ENCODE measurements at places on chromosomes 2 and 18.

DNA sequence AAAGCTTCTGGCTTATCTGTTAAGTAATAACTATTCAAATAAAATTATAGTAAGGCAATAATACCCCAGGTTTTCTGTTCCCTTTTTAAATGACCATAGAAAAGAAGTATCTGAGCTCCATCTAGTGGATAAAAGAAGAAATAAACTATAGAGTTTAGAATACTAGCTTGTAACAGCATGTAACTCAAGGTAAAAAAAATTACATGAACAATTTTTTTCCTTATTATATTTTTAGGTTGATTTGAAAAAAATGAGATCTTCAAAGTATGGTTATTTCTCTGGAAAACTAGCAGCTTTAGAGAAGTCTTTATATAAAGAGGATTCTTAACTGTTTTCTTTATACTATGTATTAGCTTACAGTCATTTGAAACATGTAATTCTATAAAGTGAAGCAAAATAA, 58.1 kb downstream of the NCKAP1 start:
- DNase-seq = peak; percentile 19

DNA sequence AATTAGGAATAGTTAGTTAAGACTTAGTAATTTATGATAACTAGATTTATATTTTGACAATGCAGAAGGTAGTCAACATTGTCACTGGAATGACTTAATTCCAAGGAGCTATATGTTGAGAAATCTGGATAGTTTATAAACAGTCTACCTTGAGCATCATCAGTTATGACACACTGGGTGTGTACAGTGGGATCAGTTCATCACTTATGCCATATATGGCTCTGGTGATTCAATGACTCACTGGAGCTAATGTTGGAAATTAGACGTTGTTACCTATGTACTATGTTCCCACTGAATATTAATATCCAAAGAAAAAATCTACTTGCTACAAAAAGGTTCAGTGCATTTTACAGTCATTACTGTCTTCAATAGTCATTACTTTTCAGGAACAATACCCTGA, 34.0 kb upstream of the ITPRID2 start:
- no peak for DNase-seq

- DNase-seq = no peak
Observed at GRCh38 chr2:38317725-38318124, 59.3 kb downstream of the ATL2 start.

DNA sequence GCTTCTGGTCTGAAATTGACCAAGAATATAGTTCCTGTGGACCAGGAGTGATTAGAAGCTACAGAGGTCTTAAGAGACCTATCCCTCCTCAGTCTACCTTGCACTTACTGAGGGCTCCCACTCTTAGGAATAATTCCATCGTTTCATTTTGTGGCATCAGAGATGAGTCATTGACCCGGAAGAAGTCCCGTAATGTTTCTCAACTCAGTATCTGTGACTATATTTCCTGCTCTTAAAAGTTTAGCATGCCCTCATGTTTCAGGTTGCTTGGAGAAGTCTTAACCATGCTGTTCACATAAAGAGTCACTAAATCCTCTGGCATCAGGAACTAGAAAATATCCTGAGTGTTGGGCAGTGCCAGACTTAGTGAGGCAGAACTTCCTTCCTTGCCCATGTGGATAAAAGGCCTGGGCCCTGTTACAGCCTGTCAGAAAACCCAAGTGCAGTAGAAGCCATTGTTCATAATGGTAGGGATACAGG, at the start of gene IL36A:
IL36A (plus strand) TSS at position 430 of the 480 bp plus-strand sequence. CDS start 413 bp downstream, outside the sequence.
- DNase-seq = no peak

DNA sequence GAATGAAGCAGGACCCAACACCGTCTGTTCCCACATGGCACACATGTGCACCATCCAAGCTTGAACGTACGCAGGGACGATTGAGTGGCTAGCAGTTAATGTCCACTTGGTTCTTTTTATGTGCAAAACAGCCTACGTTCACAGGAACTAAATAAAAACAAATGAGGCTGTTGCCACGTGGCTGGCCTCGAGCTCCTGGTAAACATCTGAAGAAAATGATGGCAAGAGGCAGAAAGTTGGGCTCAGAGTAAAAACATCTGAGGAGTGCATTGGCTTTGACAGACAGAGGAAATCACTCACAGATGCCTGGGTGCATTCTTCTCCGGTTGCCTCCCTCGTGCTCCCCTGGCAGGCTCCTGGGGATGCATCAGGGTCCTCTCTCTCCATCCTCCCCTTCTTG, 177.9 kb downstream of the NRP2 start:
- DNase-seq = no peak

DNA sequence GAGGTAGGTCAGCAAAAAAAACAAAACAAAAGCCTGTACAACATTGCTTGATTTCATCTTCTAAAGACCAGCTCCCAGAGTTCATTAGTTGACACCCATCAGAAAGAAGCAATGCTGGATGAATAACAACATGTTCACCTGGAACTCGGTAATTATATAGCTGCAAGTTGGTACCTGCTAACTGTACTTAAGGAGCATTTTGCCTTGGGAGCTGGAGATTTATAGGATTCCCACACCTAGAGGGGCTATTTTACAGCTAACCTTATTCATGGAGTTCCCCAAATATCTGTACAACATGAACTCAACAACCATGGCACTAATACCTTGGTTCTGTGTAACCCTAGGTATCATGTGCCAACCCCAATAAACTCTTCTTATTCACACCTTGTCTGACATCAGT, 281.1 kb upstream of the NCKAP5 start:
- DNase-seq = no peak

DNA sequence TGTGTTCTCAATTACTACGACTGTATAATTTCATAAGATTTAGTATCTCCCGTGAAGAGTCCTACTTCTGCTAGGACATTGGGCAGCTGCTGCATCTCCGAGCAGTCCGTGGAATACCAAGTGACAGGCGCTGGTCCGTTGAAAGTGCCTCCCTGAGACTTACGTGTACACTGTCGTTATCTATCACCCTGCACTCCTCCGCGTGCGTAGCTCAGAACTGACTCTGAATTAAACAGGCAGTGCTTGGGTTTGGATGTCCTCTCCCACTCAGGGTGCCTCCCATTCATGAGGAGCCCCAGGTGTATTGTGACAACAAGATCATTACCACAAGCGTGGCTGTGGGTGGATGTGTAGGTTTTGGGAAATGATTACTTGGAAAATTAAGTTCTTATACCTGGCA, 148.4 kb downstream of the SH3RF3 start:
- DNase-seq = no peak

DNA sequence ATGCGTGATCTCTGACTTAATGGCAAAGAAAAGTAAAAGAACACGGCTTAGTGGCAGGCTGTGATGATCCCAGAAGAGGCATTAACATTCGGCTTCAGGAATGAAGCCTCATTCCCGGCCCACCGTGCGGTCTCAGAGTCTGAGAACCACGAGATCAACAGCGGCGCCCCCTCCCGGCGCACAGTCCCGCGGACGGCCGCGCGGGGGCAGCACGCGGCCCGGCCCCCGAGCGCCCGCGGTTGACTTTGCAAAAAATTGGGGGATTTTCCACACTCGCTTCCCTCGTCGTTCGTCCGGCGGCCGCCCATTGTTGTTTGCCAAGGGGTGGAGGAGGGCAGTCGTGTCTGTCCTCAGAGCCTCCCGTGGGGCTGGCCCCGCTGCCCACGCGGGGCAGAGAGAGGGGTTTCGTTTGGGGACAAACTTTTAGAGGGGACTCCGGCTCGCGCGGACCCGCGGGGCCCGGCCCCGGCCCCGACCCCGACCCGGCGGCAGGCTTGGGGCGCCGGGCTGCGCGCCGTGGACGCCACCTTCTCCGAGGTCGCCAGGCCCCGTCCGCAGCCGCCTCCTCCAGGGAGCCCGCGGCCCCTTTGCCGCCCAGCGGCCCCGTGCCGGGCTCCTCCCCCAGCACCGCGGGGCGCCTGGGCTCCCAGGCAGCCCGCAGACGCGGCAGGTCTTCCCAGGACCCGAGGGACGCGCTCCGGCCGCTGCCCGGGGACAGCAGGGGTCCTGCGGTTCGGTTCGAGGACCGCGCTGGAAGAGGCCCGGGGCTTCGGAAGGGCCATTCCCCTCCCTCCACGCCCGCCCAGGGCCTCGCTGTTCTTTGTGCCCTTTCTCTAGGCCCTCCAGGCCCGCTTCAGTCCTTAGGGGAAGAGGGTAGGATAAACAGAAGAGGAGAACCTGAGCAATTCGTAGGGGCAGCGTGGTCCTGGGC, 3.4 kb upstream of the HS6ST1 start:
- DNase-seq = peak; percentile 75

DNA sequence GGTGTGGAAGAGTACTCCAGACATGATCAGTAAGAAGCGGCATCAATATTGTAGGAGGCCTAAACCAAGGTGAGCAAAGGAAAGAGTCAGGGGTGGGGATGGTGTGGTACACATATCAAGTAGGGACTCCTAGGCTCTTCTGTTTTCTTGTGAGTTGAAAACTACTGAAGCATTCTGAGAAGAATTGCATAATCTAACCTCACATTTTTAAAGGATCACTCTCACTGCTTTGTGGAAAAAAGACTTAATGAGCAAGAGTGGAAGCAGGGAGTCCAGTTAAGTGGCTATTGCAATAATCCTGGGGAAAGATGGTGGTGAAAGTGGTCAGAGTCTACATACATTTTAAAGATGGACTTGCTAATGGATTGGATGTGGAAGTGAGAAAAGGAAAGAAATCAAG, 899.5 kb upstream of the FAM98A start:
- no peak for DNase-seq

DNA sequence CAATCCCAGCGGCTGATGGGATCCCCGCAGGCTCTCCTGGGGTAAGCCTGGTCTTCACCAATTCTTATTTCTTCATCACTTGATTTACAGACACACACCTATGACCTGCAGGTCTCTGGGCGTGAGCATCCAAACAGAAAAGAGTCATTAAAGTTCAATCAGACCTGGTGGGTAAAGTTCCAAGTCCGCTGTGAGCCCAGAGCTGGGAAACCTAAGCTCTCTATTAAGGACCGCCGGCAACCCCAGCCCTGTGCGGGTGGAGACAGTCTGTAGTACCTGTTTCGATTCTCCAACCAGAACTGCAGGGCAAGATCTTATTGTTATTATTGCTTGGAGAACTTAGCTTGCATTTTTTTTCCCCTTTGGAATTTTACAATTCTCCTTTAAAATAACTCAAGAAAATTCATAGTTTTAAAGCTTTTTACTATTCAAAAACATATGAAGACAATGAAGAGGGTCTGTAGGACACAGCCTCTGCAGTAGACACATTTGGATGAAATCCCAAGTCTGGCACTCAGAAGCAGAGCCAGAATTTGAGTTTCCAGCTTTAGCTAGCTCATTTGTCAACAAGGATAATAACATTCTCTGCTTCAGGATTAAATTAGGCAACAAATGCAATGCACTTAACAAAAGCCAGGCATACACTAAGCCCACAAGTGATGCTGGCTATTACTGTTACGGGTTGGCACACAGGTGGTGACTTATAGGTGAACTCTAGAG, 376.4 kb downstream of the INSIG2 start:
- DNase-seq = no peak

DNA sequence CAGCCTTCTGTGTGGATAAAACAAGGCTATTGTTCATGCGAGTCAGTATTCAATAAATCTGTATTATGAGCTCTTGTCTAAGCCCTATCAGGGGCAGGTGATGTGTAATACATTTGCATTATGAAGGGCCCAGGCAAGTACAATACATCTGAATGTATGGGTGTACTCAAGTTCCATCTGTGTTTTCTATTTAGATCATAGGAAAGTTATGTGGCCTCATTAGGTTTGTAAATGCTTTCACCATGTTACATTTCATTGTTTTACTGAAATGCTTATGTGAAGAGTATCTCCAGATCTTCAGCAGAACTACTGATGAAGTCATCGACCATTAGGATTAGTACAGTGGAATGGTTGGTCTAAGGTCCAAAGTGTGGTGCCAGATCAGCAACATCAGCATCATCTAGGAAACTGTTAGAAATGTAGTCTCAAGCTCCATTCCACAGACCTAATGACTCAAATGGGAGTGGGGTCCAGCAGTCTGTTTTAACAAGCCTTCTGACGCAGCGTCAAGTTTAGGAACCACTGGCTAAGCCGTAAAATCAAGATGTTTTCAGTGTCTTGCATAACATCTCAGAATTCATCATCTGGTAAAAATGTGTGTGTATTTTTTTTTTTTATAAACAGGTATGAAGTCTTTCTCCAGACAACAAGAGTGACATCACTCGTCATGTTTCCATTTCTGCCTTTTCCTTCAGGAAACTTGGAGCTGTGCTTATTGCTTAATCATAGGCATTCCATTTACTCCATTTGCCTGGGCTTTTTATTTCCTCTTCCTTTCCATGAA, 80.5 kb downstream of the LYPD6 start:
- no peak for DNase-seq

Data from amniotic stem cell (primary cell).